A673 (cell line): ENCODE measurements at places on chromosomes 16 and 17. TPM values are rescaled to one million over a fixed set of nuclear protein-coding genes. Genes with fewer than 3 reads are reported as not detected.

The WFDC1 gene
- not detected in 2 replicates for total RNA-seq

DNA sequence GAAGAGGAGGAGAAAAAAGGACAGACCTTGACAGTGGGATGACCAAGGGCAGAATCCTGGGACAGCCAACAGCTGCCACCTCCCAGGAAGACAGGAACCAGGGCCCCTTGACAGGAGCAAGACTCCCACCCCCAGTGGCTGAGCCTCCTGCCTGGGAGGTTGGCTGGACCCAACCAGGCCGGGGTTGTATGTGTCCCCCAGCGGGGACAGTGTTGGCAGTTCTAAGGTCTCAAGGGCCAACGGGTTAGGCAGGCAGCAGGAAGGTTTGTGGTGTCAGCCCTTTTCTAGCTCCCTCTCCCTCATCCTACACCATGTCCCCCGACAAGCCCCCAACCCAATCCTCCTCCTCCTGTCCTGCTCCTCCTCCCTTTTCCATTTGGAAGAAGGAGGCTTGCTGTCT, 126.2 kb downstream of the MRM1 start:
- no peaks in the 10 kb centered on the region for H3K36me3 ChIP-seq
- H3K4me3 ChIP-seq, result no peak overlapping the region
- H3K4me1 ChIP-seq, result no peaks in the 10 kb centered on the region
- no peak for DNase-seq

DNA sequence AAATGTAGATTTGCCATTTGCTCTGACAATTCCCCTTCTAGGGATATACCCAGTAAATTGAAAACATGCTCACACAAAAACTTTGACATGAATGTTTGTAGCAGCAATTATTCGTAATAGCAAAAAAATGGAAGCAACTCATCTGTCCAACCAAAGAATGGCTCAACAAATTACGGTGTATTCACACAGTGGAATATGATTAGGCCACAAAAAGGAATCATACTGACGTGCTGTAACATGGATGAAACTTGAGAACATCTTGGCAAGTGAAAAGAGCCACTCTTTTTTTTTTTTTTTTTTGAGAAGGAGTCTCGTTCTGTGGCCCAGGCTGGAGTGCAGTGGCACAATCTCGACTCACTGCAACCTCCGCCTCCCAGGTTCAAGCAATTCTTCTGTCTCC, 24.1 kb upstream of the SPNS3 start:
- no peak overlapping the region for H3K4me3 ChIP-seq
- H3K27ac ChIP-seq, result no peak overlapping the region
- no peaks in the 10 kb centered on the region for H3K4me1 ChIP-seq
- DNase-seq, result no peak

DNA sequence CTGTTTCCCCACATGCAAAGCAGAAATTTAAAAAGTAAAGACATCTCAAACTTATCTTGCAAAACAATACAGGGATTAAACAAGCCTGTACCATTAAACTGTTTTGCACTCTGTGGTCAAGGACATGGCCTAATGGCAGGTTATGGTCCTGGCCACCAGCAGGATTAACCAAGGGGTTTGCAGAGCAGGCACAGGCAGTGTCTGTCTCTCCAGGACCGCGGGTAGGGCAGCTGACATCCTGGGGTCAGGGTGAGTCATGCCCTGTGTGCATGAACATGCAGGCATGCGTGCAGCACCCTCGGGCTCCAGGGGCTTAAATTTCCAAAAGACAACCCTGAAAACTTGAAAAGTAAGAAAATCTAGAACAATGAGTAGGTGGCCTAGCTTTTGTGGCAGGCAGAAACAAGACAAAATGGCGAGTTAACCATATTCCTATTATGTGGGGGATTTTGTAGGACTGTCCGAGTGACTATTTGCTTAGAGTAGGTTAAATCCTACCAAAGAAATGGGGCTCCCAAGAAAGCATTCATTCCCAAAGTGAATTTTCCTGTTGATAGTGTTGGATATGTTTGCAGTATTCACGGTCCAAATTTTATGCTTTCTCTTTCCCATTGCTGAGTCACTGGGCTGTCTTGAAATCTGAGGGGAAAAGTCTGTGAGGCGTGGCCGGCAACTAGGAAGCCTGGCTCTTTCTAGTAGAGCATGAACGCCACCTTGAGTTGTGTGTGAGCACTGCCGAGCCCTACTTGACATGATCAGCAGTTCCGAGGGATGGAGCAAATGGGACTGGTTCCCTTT, 158.4 kb upstream of the FAM20A start:
- H3K27me3 ChIP-seq, result no peaks in the 10 kb centered on the region
- H3K36me3 ChIP-seq, result no peaks in the 10 kb centered on the region
- peak overlapping the region; percentile 78 for H3K27ac ChIP-seq
- H3K4me1 ChIP-seq, result peaks cover 7% of the 10 kb centered on the region
- DNase-seq, result peak; percentile 95

GRCh38 chr17:76521262-76521661, 16.2 kb downstream of the CYGB start:
- H3K27me3 ChIP-seq, result no peaks in the 10 kb centered on the region
- H3K27ac ChIP-seq, result no peak overlapping the region
- no peak for DNase-seq
